ENCODE measurements at places on chromosomes 6 and 20.
A peak's percentile ranks its signal among the peaks of the same experiment; 100 is the strongest.

DNA sequence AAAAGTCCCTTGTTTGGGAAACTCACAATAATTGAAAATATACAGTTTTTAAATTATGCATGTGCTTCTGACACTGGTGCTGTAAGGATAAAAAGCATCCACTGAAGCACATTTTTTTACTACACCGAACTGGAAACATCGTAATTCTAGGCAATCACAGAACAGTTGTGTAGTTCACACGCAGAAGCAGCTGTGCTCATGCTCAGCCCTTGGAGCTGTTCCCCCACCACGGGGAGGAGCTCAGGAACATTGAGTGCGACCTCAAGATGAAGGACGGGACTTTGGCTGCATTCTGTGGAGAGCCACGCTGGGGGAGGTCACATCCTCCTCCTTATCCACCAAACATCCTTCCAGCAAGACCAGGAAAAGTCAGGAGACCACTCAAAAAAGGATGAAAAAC, 466.3 kb upstream of the CDH4 start:
- DNase-seq = no peak

DNA sequence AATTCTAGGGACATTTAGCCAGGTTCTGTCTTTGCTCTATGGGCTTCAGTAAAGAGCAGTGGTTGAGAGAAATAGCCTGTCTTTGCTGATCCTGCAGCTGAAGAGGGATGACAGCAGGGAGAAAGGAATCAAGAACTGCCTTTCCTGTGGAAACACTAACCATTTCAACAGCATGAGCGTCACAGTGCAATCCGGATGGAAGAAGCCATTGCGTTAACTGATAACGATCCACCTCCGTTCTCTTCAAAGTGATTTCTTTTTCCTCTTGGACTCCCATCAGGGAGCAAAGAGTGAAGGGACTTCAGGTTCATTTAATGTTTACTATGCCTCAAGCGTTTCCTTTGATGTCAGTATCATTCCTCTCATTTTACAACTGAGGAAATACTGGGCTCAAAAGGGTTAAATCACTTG, 35.2 kb upstream of the EEF1E1 start:
- DNase-seq = peak; percentile 10

GRCh38 chr20:49483018-49483695, 689 bp upstream of the KCNB1 start:
- DNase-seq = no peak

GRCh38 chr6:1686117-1687098, 76.7 kb downstream of the FOXC1 start:
- DNase-seq = peak; percentile 98

DNA sequence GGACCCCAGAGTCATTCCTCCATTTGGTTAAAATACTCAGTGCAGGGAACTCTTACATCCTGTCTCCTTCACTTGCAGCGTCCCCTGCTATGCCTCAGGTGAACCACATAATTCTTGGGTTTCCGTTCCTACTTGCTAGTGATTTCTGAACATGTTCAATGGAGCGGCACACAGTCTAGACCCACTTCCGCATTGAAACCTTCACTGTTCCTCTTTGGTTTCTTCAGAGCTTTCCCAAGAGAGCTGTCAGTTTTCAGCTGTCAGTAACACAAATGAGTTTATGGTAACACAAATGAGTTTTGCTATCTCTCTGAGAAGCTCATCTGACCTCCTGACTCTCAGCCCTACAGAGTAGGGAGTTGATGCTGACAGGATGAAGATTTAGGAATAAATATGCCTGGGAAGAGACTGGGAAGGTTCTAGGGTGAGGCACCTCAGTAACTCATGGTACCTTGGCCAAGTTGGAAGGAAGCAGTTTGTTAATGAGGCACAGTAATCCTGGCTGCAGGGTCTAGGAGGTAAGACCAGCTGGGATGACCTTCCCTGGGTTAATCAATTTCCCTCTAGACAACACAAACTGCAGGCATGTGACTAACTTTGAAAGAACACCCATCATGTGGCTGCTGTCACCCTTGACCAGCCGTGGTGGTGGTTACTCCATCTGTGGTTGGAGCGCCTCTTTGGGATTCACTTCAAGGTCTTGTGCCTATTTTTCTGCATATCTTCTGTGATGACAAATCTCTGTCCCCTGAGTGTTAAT, 5.4 kb downstream of the SYS1 start:
- DNase-seq = no peak

GRCh38 chr20:50245498-50246366, 55.1 kb downstream of the CEBPB start:
- peak; percentile 68 for DNase-seq

GRCh38 chr6:37160922-37161778, 8.8 kb upstream of the PIM1 start:
- peak; percentile 56 for DNase-seq

DNA sequence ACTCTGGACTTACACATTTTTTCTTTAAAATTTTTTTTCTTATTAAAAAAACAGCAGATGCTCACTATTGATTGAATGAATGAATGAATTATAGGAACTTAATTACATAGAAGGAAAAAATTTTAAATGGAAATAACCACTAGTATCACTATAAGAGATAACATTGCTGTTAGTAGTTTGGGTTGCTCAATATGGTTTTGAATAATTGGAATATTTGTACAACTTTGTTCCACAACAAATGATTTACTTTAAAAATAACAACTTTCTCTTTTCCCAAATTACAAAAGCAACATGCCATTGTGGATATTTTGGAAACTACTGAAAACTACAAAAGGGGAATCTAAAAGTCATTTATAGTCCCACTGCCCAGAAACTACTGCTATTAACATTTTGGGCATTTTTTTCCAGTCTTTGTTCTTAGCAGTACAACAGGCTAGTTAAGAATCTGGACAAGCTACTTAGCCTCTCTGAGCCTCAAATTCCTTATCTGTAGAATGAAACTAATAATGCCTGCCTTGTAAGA, 61.0 kb upstream of the REV3L start:
- DNase-seq = no peak

GRCh38 chr20:57073402-57073801, 193.0 kb downstream of the BMP7 start:
- no peak for DNase-seq

DNA sequence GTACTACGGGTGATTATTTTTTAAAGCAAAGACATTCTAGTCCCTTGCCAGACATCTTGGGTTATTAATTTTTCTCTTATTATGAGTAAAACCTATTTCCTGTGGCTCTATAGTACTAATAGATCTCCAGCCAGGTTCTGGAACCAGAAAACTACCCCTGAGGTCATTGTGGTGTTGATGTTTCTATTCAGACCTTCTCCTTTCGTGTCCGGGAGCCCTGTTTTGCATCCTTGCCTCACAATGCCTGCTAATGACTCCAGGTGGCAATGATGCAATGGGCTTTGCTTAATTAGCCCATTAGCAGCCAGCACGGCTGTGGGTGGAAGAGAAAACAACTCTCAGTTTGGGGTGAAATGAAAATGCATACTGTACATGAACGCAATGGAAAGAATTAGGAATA, 62.9 kb upstream of the ARG1 start:
- DNase-seq = no peak

DNA sequence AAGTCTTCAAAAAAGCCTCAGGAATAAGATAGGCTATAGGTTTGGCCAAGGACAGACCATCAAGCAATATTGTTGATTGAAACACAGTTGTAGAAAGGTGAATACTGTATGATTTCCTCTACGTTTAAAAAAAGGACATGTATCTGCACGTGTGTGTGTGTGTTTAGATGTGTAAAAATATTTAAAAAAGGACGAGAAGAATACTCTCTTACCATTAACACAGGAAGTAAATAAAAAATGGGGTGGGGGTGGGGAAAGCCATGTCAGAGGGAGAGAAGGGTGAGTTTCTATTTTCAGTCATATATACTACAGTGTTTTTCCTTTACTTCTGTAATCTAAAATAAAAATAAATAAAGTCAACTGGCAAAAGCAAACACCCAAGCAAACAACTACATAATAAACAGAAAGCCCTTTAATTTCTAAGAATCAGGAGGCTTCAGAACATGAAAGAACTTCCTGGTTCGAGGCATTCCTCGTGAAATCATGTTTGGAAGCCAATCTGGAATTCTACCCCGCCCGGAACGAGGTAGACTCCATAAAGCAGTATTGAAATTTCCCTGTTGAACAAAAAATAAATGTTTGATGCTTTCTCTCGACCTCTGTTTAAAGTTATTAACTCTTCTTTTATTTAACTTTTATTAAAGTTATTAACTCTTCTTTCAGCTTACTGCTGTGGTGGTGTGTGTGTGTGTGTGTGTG, 158.1 kb upstream of the ZNF217 start:
- no peak for DNase-seq

DNA sequence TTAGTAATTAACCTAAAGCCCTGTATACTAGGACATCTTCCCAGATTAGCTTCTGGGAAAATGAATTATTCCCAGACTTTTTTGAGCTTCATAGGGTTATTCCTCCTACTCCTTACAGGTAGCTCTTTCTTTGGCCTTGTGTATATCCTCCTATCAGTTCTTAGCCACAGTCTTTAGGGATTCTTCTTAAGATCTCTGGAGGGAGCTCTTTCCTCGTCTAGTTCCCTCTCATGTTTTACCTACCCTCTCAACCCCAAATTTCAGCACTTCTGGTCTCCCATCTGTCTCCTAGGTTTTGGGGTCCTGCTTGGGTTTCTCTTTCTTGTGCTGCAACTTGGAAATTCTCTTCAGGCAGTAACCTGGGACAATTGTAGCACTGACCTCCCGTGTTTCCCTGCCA, 46.4 kb upstream of the SLC35B3 start:
- peak; percentile 28 for DNase-seq

- no peak for DNase-seq
These were observed 157.8 kb upstream of the AFDN start for GRCh38 chr6:167668754-167669552.

DNA sequence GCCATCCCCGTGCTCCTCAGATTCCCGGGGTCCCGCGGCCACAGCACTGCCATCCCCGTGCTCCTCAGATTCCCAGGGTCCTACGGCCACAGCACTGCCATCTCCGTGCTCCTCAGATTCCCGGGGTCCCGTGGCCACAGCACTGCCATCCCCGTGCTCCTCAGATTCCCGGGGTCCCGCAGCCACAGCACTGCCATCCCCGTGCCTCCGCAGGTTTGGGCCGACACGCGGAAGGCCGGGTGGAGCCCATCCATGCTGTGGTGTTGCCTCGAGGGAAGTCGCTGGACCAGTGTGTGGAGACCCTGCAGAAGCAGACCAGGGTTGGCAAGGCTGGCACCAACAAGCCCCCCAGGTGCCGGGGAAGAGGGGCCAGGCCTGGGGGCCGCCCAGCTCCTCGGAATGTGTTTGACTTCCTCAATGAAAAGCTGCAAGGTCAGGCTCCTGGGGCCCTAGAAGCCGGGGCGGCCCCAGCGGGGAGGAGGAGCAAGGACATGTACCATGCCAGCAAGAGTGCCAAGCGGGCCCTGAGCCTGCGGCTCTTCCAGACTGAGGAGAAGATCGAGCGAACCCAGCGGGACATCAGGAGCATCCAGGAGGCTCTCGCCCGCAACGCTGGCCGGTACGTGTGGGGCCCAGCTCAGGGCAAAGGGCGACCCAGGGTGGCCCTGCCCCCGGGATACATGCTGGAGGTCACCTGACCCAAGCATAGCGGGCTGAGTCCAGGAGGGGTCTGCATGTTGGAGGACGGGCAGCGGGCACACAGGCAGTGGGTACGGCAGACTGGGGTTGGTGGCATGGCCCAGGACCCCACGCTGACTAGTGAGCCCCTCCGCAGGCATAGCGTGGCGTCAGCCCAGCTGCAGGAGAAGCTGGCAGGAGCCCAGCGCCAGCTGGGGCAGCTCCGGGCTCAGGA, 1.3 kb upstream of the LIME1 start:
- no peak for DNase-seq

DNA sequence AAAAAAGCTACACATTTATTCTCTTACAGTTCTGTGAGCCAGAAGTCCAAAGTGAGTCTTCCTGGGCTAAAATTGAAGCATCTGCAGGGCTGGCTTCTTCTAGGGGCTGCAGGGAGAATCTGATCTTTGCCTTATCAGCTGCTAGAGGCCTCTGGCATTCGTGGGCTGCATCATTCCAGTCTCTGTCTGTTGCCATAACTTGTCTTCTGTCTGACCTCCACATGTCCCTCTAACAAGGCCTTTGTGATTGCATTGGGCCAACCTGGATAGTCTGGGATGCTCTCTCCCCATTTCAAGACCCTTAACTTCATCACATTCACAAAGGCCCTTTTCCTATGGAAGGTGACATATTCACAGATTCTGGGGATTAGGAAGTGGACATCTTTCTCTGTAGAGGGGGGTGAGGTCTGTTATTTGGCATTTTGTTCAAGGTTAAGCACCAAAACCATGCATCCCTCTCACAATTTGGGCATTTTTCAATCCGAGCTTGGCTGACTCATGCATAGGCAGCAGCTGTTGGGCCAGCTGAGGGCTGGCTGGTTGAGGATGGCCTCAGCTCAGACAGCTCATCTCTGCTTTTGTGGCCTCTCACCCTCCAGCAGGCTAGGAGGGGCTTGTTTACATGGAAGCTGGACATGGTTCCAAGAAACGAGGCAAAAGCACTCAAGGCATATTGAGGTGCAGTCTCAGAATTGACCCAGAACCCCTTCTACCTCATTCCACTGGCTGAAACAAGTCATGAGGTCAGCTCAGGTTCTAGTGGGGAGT, 116.1 kb upstream of the NXT1 start:
- DNase-seq = no peak

DNA sequence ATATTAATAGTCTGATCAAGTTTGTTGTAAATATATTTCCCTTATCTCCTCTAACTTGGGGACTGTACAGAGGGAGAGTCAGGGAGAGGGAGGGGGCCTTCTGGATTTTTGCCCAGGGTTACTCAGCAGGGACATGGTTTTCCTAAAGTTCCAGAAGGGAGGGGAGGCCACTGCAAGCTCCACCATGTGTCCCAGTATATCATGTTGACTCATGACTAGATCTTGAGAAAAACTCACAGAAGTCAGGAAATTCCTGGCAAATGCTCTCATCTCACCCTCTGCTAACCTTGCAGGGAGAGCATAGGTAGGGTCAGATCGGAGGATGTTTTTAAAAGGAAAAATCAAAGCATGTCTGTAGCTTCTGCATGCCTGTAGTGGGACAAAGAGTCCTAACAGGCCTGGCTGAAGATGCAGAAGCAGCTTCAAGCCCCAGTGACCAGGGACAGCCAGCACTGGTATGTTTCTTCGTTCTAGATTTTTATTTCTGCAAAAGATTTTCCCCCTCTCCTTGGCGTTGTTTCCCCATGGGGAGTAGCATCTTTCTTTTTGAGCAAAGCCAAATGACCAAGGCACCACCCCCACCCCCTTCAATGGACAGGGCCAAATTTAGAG, 272.9 kb upstream of the SUPT3H start:
- peak; percentile 92 for DNase-seq

DNA sequence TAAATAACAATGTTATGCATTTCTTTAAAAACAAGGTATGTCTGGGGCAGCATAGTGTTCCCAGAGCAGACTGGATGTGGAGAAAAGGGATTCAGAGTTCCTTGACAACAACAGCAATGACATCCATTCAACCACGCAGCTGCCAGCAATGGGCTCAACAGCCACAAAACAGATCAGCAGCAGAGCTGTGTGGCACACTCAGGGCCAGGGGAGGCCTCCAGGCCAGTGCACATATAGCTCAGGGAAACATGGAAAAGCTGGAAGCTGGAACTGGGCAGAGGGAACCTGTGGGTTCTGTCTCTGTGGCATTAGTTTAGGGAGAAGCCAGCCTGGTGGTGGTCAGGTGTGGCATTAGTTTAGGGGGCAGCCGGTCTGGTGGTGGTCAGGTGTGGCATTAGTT, 148.3 kb downstream of the SMOC2 start:
- DNase-seq = no peak

Data from iris pigment epithelial cell (primary cell).